CD8-positive, alpha-beta memory T cell (primary cell): ENCODE measurements at places on chromosomes 16 and 17. TPM values are rescaled to one million over a fixed set of nuclear protein-coding genes. Genes with fewer than 3 reads are reported as not detected.
A peak's percentile ranks its signal among the peaks of the same experiment; 100 is the strongest.

BCO1 gene
- total RNA-seq: not detected

APOBR gene
- total RNA-seq: 7.7 TPM

CHST4 gene
- not detected for total RNA-seq

IRX3 gene
- not detected for total RNA-seq

- no peak for DNase-seq
- no peaks in the 10 kb centered on the region for H3K4me1 ChIP-seq
- H3K27me3 ChIP-seq: no peaks in the 10 kb centered on the region
- H3K4me3 ChIP-seq: no peak overlapping the region
- H3K27ac ChIP-seq: no peak overlapping the region
Observed at GRCh38 chr16:79610771-79611170, 10.2 kb upstream of the MAF start.

GRCh38 chr16:50863644-50864144, 121.8 kb downstream of the CYLD start:
- H3K4me3 ChIP-seq: no peak overlapping the region
- H3K27me3 ChIP-seq: no peaks in the 10 kb centered on the region
- H3K36me3 ChIP-seq: no peaks in the 10 kb centered on the region
- H3K4me1 ChIP-seq: no peaks in the 10 kb centered on the region
- no peak for DNase-seq

DNA sequence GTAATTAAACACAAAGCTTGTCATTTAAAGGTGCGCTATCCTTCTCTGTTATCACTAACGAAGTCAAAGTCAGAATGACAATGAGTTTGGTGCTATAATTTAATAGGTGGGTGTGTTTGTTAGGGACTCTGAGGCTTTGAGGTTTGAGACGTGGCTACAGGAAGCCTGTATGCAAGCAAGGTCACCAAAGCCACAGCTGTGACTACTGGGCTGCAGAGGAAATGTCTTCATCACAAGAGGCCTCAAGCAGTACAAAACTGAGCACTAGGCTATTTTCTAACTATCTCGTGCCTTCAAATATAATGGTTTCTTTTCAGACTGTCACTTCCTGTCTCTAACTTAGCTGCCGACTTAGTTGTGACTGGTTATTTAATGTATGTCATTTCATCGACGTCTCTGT, 141.2 kb downstream of the AATF start:
- DNase-seq: peak; percentile 79
- no peaks in the 10 kb centered on the region for H3K36me3 ChIP-seq
- peak overlapping the region; percentile 20 for H3K4me3 ChIP-seq
- H3K4me1 ChIP-seq: peaks cover 36% of the 10 kb centered on the region
